Esophagus squamous epithelium (tissue), 5 donors: ENCODE measurements at places on chromosomes 6 and 20.

- peak overlapping the region; percentile 98 for H3K27ac ChIP-seq
- peaks cover 81% of the 10 kb centered on the region for H3K4me1 ChIP-seq
- no peak for DNase-seq
- no peaks in the 10 kb centered on the region for H3K27me3 ChIP-seq
Observed at GRCh38 chr20:17966432-17967310, 1.9 kb downstream of the SNX5 start.

DNA sequence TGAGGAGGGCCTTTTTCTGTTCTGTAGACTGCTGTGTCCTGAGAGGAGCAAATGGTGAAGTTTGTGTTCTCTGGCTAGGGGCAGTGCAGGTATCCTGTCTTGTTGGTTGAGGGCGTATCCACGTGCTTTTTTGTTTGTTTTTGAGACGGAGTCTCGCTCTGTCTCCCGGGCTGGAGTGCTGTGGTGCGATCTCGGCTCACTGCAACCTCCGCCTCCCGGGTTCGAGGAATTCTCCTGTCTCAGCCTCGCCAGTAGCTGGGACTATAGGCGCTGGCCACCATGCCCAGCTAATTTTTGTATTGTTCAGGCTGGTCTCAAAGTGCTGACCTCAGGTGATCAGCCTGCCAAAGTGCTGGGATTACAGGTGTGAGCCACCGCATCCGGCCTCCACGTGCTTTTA lies 10.8 kb upstream of the PXDC1 start:
- H3K4me3 ChIP-seq = no peak overlapping the region
- H3K27ac ChIP-seq = no peak overlapping the region
- H3K4me1 ChIP-seq = no peaks in the 10 kb centered on the region
- no peaks in the 10 kb centered on the region for H3K36me3 ChIP-seq
- DNase-seq = no peak
- no peaks in the 10 kb centered on the region for H3K27me3 ChIP-seq

DNA sequence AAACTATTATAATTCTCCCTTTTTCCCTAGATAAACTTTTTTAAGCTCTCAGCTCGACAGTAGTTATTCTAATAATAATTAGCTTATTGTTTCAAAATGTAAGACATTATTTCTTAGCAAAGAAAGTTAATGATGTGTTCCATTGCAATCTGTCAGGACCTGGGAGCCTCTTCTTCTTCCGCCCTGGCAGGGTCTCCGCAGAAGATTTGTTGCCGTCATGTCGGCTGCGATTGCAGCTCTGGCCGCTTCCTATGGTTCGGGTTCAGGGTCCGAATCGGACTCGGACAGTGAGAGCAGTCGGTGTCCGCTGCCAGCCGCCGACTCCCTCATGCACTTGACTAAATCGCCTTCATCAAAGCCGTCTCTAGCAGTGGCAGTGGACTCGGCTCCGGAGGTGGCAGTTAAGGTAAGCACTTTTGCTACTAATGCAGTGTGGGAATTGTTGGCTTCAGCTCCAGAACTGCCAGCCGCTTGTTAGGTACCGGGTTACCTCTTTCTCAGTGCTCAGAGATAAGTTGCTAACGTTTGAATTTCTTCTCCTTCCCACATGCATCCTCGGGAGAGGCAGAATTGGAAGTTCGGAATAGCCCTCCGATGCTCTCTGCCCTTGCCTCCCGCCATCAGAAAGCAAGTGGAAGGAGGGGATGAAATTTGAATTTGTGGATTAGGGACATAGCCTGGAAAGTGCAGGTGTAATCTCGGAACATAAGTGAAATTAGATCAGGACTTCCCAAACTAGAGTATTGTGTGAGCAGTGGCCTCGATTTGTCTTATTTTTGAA lies at the start of gene CDC40:
CDC40 (plus strand) TSS at position 200 of the 781 bp plus-strand sequence; CDS start at position 218, 18 bp downstream.
- peaks cover 54% of the 10 kb centered on the region for H3K4me1 ChIP-seq
- H3K4me3 ChIP-seq = peak within 1 kb of the TSS; percentile 72
- DNase-seq = no peak
- no peaks in the 10 kb centered on the region for H3K36me3 ChIP-seq

GRCh38 chr20:1623501-1624205 lies 3.8 kb upstream of the SIRPB1 start:
- no peak for DNase-seq
- H3K4me1 ChIP-seq = no peaks in the 10 kb centered on the region
- no peaks in the 10 kb centered on the region for H3K36me3 ChIP-seq
- H3K4me3 ChIP-seq = no peak overlapping the region
- H3K27ac ChIP-seq = no peak overlapping the region
- H3K27me3 ChIP-seq = no peaks in the 10 kb centered on the region

DNA sequence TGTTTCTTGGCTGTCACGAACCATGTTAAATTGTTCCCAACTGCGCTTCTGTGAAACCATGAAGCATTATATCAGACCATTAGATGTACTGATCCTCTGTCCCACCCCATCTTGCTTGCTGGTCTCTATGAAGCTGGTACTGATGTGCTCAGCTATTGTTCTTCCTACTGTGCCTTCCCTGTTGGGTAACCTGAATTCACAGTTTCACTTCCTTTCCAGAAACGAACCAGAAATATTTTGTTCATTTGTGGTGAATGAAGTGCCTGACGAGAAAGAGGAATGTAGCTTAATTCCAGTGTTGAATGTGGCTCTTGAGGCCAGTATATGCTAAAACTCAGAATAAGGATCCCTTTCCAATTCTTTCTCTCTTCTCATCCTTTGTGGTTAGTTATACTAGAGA lies 58.1 kb upstream of the SNAP91 start:
- H3K4me1 ChIP-seq = no peaks in the 10 kb centered on the region
- DNase-seq = no peak
- no peaks in the 10 kb centered on the region for H3K36me3 ChIP-seq
- no peaks in the 10 kb centered on the region for H3K27me3 ChIP-seq
- H3K4me3 ChIP-seq = no peak overlapping the region
- H3K27ac ChIP-seq = no peak overlapping the region

GRCh38 chr6:85435851-85436250 lies 14.0 kb upstream of the NT5E start:
- H3K4me1 ChIP-seq = no peaks in the 10 kb centered on the region
- H3K27me3 ChIP-seq = no peaks in the 10 kb centered on the region

DNA sequence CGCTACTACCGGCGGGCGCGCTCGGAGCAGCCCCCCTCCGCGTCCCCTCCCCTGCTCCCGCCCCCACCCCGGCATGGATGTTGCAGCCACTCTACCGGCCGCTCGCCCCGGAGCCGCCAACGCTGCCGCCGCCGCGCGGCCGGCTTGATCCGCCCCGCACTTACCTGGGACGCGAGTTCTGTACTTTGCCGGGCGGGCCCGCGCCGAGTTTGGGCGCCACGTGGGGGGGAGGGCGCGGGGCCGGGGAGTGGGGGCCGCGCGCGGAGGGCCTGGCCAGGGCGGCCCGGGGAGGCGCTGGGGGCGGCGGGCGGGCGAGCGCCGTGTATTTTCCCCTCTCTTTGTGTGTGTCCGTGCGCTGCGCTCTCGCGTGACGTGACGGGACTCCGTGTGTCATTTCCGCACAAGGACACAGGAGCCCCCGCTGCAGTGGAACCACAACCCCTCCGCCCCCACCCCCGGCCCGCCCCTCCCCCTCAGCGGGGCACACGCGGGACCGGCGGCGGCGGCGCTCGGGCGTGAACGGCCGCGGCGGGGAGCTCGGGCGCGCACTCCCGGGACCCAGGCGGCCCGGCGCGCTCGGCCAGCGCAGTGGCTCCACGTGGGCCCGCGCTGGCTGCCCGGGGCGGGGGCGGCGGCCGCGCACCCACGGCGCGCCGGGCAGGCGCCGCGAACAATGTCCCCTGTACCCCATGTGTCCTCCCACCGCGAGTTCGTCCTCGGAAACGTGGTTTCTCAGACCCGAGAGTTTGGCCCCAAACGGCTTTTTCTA lies at the start of gene BEND3:
BEND3 (minus strand) TSS at position 590 of the 769 bp plus-strand sequence. CDS start 16,230 bp downstream, outside the sequence.
- no peaks in the 10 kb centered on the region for H3K27me3 ChIP-seq
- H3K4me3 ChIP-seq = peak within 1 kb of the TSS; percentile 59
- peak within 1 kb of the TSS; percentile 74 for H3K27ac ChIP-seq
- DNase-seq = no peak

DNA sequence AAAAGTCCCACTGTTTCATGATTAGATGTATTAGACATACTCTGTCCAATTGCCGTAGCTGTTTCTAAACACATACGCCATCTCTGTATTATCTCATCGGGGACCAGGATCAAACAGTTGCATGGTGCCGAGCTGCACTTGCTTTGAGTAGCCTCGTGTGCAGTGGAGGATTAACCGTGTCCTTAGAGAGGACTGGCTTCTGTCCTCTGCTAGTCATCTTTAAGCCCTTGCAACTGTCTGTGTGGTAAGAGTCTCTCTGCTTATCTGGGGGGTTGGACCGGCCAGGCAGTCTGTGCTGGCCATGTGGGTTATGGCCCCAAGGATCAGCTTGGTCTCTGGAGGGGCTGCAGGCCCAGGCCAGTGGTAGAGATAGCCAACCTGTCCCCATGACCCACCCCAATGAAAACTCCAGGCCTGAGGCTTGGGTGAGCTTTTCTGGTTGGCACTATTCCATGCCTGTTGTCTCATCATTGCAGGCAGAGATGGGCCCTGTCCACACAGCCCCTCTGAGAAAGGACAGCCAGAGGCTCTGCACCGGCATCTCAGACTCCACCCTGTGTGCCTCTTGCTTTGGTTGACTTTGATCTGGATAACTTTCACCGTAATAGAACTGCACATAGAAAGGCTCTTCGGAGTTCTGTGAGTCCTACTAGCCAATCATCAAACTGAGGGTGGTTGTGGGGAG lies 137.3 kb upstream of the SNX9 start:
- H3K27me3 ChIP-seq = no peaks in the 10 kb centered on the region
- no peaks in the 10 kb centered on the region for H3K36me3 ChIP-seq
- no peak overlapping the region for H3K27ac ChIP-seq
- no peak overlapping the region for H3K4me3 ChIP-seq
- DNase-seq = no peak

DNA sequence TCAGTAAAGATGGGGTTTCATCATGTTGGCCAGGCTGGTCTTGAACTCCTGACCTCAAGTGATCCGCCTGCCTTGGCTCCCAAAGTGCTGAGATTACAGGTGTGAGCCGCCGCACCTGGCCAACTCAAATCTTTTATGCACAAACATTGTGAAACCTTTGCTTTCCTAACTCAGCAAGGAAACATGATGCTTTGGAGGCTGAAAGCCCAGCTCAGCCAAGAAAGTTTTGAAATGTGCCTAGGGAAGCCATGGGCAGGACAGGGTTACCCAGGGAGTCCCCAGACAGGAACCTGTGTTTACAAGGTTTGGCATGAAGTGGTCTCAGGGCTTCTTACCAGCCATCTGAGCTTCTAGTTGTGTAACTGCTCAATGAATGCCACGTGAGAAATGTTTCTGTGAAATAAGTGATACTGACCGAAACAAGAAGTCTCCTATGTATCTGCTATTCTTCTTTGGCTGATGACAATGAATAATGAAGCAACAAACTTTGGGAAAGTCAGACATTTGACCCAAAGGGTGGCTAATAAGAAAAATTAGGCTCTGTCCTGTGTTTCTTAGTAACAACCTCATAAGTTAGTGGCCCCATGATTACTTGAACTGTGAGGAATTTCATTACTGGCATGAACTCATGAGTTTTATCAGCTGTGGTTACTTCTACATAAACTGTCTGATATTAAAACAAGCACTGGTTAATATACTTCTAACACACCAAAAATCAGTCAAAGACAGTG lies 163.5 kb downstream of the KIF6 start:
- H3K4me1 ChIP-seq = no peaks in the 10 kb centered on the region
- no peaks in the 10 kb centered on the region for H3K27me3 ChIP-seq
- H3K27ac ChIP-seq = peak overlapping the region; percentile 58
- H3K4me3 ChIP-seq = no peak overlapping the region
- DNase-seq = no peak

DNA sequence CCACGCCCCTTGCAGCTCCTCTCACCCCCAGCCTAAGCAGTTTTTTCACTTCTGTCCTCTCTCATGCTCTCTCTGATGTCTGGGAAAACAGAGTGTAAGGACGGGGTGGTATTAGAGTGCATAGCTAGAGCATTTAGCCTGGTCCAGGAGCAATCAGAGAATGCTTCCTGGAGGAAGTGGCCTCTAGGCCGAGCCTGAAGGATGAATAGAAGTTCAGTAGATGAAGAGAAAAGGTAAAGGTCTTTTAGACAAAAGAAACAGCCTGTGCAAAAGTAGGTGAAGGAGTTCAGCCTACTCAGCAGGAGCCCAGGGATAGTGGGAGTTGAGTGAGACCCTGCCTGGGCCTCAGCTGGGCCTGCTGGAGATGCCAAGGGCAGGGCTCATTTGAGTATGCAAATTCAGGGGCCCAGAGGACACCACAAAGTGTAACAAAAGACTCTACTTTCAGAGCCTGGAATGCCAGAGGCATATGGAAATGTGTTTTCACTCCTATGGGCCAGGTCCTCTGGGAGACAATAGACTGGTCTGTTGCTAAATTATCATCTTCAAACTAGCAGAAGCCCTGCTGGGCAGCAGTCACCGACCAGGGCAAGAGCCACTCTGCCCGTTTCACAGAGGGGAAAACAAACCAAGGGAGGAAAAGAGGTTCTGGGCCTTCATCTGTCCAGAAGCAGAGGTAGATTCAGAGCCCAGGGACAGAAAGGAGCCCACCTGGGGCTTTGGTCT lies 19.7 kb upstream of the TM9SF4 start:
- no peaks in the 10 kb centered on the region for H3K36me3 ChIP-seq
- no peaks in the 10 kb centered on the region for H3K27me3 ChIP-seq
- no peak overlapping the region for H3K27ac ChIP-seq
- no peak for DNase-seq
- no peak overlapping the region for H3K4me3 ChIP-seq

DNA sequence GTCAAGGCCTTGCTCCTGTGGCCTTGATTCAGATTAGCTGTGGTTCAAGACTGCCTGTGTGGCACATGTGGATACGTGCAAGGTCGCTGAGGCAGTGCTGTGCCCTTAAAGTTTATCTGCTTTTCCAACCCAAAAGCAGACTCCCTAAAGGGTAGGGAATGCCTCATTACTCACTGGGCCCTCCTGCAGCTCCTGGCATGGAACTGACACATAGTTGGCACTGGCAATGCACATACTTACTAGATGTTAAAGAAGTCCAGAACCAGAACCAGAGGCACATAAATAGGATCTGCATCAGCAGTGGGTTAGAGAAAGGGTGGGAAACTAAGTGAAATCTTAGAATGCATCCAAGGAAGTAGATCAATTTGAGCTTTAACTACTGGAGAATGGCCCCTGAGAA lies 90.6 kb upstream of the MLN start:
- H3K27me3 ChIP-seq = no peaks in the 10 kb centered on the region
- H3K27ac ChIP-seq = no peak overlapping the region
- H3K4me3 ChIP-seq = no peak overlapping the region
- DNase-seq = no peak
- H3K4me1 ChIP-seq = peaks cover 7% of the 10 kb centered on the region

- H3K36me3 ChIP-seq = no peaks in the 10 kb centered on the region
- H3K27ac ChIP-seq = no peak overlapping the region
- peaks cover 20% of the 10 kb centered on the region for H3K27me3 ChIP-seq
- DNase-seq = no peak
- H3K4me1 ChIP-seq = peaks cover 15% of the 10 kb centered on the region
Observed at GRCh38 chr20:22578221-22579118, 5.9 kb downstream of the FOXA2 start.

DNA sequence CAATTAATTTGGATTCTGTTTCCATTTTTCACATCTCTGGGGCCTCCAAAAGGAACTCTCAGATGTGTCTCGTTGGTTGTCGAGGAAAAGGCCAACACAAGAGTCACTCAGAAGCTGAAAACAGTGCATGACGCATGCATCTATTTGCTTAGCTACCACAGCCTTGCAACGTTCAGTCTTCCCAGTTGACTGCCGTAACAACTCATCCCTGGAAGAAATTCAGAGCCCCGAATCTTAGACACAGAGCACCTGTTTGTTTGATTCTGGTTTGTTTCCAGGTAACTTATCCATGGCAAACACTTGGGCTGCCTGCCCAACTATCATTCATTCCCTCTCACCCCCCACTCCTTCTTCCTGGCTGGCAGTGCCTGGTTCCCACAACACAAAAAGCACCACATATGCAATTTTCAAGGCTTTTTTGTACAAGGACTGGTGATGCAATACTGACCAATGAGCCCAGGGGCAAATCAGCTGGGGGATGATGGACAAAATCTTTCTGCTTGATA lies 60.5 kb downstream of the ZMYND8 start:
- DNase-seq = no peak
- H3K27me3 ChIP-seq = no peaks in the 10 kb centered on the region
- H3K27ac ChIP-seq = no peak overlapping the region
- H3K36me3 ChIP-seq = peaks cover 98% of the 10 kb centered on the region
- H3K4me3 ChIP-seq = no peak overlapping the region
